ENCODE measurements at places on chromosomes 7 and 10.

- DNase-seq, result no peak
Observed at GRCh38 chr7:89085580-89085979, 290.0 kb upstream of the TEX47 start.

GRCh38 chr10:70892631-70893030 is 4.3 kb upstream of the PCBD1 start:
- no peak for DNase-seq

GRCh38 chr7:28037220-28038010 is 143.2 kb downstream of the JAZF1 start:
- DNase-seq, result no peak

DNA sequence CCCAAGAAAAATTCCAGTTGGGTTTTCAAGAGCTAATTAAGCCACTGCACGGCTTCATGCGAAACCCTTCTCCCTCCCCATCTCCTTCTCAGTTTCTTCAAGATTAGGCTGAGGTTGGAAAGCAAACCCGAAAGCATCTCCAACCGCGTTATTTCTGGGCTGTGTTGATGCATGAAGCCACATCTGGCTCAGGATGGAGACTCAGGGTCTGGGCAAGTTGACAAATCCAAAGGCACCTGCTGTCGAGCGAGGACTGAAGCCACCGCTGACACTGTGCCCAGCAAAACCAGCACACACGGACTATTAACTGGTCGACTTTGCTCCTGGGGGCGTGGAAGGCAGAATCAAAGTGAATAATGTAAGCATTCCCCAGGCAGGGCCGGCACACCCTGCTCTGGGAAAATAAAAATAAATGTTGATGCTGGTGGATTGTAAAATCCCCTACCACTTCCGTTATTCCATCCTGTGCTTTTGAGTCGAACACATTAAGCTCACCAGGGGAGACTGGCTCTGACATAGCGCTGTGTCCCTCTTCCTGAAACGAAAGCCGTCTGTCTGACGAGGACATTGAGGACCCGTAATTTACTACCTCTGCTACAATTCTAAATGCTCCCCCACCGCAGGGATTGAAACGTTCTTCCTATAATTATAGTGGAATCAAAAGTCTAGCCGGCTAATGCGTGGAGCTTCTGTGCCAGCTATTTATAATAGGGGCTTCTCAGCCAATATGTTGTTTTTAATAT is 269.8 kb downstream of the ADARB2 start:
- no peak for DNase-seq

DNA sequence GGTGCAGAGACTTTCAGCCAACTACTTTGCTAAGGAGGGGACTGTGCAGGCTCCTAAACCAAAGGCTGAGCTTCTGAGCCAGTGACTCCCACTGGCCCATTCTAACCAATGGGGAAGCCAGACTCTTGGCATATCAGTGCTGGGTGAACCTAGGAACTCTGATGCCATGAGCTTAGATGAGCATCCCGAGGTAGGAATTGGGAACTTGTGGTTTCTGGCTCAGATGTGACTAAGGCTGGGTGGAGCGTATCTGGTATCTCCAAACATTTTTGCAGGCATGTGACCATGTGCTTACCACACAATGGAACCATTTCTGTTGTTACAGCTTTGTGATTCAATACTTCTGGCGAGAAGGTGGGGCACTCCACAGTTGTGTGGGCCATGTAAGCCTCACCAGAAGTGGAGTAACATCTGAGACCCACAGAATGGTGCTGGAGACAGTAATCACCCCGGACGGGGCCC is 2.5 kb upstream of the AVPI1 start:
- DNase-seq, result no peak

GRCh38 chr10:66832781-66833422 is 92.9 kb upstream of the LRRTM3 start:
- no peak for DNase-seq

- DNase-seq, result no peak
Observed at GRCh38 chr10:107548301-107548700, 383.8 kb upstream of the SORCS1 start.

DNA sequence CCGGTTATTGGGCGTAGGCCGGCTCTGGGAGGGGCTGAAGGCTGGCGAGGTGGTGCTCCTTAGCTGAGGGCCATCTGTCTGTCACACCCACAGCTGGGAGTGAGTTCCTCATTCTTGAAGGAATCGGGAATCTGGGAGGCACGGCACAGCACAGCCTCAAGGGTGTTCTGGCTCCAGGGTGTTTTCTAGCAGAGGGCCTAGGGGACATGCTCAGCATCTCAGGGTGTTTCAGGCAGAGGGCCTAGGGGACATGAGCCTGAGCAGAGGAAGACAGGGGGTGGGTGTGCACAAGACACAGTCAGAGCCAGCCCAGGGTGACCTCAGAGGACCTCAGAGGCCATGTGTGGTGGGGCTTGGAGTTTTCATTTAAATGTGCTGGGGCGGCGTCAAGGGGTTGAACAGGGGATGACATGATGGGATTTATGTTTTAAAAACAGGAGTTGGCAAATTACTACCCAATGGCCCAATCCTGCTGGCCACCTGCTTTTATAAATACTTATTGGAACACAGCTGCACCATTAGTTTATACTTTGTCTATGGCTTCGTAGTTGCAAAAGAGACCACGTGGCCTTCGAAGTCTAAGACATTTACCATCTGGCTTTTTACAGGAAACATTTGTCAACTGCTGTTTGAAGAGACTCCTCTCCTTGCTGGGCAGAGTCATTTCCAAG is 121.6 kb downstream of the PRKAG2 start:
- DNase-seq, result no peak

DNA sequence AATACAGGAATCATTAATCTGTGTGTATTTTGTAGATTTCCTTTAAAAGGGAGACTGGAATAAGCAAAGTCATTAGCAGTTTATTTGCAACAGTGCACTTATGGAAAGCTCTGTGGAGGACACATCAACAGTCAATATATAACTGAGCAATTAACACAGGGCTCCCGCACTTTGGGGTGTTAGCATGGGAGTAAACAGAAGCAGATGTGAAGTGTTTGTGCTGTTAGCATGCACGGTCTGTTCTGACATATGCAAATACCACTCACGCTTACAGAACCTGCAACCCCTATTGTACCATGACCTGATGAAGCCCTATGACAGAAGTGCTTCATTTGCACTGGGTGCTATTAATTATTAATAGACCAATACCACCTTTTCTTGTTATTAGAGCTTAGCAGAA is 118.9 kb downstream of the PPP1R3A start:
- no peak for DNase-seq
